NCI-H1417 treated with DMSO at 0.1 percent for 48 hours (cell line): ENCODE measurements at places on chromosomes 12 and 14.

DNA sequence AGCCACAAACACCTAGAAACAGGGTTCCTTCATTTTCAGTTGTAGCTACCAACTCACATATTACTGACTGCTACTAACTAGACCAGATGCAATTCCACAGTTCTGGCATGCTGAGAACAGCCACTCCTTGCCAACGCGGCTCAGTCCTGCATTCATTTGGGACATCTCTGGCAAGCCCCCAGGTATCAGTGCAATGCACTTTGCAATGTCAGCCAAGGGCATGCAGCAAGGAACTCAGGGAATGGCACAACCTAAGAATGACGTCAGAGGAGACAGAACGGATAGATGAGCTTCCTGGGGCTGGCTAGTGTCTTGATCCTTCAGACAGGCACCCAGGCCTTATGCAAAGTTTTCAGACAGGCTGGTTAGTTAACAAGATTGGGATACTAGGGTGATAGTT, 29.6 kb downstream of the MAP3K9 start:
- no peak for DNase-seq

DNA sequence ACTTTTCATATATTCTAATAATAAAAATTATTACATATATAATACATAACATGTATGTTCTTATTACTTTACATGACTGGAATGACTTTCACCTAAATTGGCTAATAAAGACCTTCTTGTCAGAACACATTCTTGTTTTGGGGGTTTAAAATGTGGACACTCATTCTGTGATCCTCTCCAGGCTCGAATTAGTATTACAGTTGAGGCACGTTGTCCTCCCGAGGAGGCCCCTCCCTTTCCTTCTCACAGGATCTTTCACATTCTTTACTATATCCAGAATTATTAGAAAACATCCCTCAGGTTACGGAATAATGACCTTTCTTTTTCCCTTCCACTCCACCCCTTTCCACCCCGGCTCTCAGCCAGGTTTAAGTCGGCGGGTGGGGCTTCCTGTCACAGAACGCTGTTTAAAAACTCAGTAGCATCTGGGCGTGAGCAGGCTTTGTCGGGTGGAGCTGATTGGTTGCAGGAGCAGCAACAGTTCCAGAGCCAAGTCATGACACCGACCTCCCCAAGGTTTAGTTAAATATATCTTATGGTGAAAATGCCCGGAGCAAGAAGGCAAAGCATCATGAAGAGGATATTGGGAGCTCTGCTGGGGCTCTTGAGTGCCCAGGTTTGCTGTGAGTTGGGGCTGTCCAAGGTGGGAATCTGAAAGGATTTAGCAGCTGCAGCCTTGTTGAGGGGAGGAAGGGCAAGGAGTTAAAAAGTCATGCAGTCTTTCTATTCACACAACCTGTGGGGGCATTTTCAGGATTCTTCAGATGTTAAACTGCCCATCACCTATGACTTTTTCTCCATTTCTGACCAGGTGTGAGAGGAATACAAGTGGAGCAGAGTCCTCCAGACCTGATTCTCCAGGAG, 396.7 kb upstream of the OR4E1 start:
- no peak for DNase-seq

DNA sequence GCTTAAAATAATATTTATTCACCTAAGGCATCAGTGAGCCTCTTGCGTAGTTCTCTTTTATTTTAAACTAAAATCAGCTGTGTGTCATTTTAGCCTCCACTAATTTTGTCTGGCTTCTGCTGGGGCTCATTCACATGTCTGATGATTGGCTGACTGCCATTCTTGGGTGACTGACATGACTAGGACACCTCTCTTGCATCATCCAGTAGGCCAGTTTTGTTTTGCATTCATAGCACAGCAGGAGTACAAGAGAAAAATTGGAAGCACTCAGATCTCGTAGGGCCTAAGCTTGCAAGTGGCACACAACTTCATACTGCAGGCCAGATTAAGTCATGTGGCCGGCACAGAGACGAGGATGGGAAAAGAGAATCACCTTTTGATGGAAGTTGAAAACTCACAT, 1226.5 kb downstream of the GALC start:
- DNase-seq = no peak

DNA sequence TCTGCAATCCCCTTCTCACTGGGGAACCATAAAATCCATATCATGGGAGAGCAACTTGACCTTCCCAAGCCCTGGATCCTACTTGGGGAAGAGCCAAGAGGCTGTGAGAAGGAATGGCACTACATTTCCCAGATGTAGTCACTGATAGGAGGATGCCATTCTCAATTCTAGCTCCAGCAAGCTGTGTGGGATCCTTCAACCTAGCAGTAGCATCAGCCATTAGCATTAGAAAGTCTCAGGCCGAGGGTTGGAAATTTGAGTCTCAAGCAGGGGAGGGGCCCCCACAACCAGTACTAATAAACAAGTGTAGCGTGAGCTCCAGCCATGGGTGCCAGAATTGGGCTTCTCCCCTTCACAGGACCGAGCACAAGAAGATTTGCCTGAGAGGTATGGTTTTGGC, 84.3 kb upstream of the NELL2 start:
- no peak for DNase-seq

GRCh38 chr12:103868215-103868614, 27.2 kb upstream of the NT5DC3 start:
- DNase-seq = no peak

GRCh38 chr14:67908052-67908754, 88.6 kb downstream of the RAD51B start:
- no peak for DNase-seq

DNA sequence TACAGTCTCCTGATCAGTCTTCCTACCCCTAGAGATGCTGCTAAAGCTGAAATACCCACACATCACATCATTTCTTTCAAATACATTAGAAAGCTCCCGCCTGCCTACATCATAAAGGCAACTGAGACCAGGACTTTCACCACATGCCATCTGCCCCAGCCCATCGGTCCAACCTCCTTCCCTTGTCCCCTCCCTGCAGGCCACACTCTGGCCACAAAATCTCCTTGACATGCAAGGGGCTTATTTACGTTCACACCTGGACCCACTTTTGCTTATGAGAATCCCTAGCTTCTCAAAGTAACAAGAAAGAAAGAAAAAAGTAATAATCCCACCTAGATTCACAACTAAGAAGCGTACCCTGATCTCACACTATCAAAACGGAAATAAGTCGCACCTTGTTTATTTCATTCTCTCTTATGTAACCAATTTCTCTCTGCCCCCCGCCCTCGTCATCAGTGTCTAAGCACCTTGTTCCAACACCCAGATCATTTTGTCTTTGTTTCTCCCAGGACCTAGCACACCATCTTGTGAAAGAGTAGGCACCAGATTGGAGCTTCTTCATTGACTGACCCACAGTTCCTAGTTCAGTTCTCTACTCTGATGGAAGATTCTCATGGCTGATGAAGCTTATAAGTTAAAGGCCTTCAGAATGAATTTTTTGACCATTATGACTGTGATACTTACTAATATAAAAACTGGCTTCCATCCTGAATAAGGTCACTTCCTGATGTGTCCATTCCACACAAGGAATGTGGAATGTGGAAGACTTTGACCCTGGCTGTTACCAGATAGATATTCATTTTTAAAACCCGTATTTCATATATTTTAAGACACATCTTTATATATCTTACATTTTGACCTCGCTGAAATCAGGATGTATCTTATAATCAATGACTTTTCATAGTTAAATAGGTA, 7.7 kb downstream of the WSB2 start:
- DNase-seq = no peak

- no peak for DNase-seq
Observed at GRCh38 chr12:131917711-131918306, 11.3 kb upstream of the PUS1 start.

GRCh38 chr14:33529787-33530757, 420.8 kb downstream of the EGLN3 start:
- no peak for DNase-seq

- no peak for DNase-seq
Observed at GRCh38 chr12:108792361-108793292, 61.3 kb upstream of the CORO1C start.

GRCh38 chr14:79328863-79329262, 882.4 kb downstream of the DIO2 start:
- no peak for DNase-seq

DNA sequence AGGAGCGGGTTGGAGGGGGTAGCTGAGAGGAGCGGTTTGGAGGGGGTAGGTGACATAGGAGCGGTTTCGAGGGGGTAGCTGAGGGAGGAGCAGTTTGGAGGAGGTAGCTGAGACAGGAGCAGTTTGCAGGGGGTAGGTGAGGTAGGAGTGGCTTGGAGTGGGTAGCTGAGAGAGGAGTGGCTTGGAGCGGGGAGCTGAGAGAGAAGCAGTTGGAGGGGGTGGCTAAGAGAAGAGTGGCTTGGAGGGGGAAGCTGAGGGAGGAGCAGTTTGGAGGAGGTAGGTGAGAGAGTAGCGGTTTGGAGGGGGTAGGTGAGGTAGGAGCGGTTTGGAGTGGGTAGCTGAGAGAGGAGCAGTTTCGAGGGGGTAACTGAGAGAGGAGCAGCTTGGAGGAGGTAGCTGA, 152.1 kb downstream of the GLT1D1 start:
- DNase-seq = no peak

- DNase-seq = no peak
Observed at GRCh38 chr14:33539918-33540357, 410.9 kb downstream of the EGLN3 start.

- DNase-seq = no peak
Observed at GRCh38 chr12:12069821-12070548, 754 bp upstream of the BCL2L14 start.

- no peak for DNase-seq
Observed at GRCh38 chr12:41436076-41436475, 248.0 kb downstream of the PDZRN4 start.

GRCh38 chr14:77805706-77806105, 5.8 kb downstream of the ADCK1 start:
- no peak for DNase-seq

DNA sequence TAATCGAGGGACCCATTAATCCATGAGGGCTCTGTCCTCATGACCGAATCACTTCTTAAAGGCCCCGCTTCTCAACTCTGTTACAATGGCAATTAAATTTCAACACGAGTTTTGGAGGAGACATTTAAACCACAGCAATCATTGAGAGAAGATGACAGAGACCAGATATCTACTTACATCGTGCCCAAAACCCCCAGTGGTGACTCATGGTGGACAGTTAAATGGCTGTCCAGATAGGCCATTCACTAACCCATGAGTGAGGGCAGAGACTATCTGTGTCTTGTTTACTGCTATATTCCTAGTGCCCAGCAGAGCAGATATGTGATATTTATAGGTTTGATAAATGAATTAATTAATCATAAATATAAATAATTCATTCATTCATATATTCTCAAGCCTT, 20.0 kb upstream of the FLVCR2 start:
- DNase-seq = no peak

- no peak for DNase-seq
Observed at GRCh38 chr12:126156806-126157574, 1091.8 kb downstream of the AACS start.

DNA sequence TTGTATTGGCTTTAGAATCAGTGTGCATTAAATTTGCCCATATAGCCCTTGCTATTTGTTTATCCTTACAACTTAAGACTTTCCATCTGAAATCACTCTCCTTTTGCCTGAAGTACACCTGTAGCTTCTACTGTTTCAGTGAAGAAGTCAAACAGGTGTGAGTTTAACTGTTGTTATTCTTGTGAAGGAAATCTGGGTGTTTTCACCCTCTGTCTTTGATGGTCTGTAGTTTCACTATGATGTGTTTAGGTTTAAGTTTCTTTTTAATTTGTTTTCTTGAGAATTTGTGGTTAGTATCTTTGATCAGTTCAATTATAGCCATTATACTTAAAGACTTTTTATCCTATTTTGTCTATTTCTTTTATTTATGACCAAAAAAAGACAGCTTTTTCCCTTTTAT, 68.9 kb upstream of the BBS10 start:
- DNase-seq = no peak

DNA sequence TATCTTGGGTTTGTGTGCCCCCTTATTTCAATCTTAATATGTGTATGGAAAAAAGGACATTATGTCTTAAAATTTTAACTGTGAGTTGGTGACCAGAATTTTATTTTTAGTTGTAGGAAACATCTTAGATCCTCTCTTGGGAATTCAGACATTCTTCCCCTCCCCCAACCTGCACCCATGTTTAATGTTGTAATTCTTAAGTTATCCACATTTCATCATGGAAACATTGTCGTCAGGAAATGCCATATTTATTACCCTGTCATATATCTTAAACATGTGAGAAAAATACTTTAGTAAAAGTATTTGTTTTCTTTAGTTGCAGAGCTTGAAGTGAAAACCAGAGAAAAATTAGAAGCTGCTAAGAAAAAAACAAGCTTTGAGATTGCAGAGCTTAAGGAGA, 30.3 kb downstream of the YEATS4 start:
- no peak for DNase-seq

DNA sequence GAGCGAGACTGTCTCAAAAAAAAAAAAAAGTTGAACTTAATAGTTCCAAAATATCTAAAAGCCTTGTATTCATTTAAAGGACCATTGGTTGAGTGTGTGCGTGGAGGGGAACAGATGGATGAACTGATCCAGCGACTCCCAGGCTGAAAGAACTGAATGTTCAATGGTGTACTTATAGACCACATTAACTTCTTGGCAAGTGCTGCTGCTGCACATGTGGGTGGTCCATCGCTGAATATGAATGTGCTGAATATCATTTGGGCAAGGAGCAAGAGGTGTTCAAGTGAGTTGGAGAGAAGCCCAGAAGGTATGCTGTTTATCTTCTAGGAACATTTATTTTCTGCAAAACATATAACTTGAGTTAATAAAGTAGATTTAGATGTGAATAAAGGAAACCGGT, 289.0 kb upstream of the RPL10L start:
- no peak for DNase-seq

GRCh38 chr12:6606331-6607131, 648 bp downstream of the CHD4 start:
- DNase-seq = no peak

DNA sequence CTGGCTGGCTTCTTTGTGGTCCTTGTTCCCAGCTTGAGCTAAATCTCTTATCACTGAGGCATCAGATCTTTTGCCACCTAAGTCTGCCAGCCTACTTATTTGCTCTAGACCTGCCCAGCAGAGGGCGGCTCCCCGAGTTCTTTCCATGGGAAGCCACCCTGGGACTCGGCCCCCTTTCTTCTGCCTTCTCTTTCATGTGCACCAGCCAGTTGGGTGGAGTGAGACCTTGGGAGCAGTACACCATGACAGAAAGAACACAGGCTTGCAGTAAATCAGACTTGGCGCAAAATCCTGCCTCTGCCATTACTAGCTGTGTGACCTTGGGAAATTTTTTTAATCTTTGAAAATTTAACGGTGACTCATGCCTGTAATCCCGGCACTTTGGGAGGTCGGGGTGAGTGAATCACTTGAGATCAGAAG, 7.4 kb downstream of the SMAGP start:
- no peak for DNase-seq
